ENCODE measurements at places on chromosomes 11 and 22.

- DNase-seq = no peak
These were observed 56.1 kb upstream of the EIF3M start for GRCh38 chr11:32527261-32528175.

- DNase-seq = no peak
These were observed 7.5 kb upstream of the ST3GAL4 start for GRCh38 chr11:126347751-126348668.

DNA sequence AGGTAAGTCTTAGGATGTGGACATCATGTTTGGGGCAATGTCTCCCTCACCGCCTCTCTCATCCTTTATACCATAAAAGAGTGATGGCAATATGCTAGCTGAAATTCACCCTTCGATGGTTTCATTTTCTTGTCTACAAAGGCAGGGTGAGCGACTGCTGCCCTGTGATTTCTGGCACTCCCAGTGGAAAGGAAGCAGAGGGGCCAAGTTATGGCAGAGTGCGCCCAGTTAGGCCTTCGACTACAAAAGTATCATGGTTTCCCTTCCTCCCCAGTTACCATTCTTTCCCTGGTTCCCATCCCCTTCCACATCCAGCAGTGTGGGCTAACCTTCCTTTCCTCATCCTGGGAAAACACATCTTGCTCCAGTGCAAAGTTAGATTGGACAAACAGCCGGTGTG is 43.8 kb downstream of the SNX19 start:
- DNase-seq = no peak

DNA sequence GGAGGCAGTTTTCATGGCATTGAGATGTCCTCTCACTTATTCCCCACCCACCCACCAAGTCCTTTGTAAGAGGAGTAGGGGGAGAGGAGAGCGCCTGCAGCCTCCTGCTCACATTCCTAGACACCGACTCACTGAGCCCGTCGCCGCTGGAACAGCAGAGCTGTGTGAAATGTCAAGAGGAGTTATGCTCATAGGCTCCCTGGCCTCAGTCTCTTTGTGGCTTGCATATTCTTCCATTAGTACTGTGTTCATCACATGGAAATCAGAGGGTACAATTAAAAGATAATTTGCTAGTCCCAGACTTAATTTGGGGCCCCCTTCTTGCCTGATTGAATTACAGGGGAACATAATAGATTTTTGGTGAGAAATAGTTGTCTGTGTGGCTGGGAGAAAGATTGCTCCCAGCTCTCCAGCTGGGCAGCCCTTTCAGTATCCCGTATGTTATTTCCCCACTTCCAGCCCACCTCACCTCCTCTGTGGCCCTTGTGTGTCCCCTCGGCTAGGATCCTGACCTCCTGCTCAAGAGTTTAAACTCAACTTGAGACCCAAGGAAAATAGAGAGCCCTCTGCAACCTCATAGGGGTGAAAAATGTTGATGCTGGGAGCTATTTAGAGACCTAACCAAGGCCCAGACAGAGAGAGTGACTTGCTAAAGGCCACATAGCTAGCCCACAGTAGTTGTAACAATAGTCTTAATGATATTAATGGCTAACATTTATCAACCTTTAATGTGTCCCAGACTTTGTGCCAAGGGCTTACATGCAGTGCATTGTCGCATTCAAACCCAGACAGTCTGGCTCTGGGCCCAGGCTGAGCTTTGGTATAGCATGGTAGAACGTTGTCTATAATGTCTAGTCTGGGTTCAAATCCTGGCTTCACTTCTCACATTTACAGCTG is 32.2 kb downstream of the LIMK2 start:
- peak; percentile 92 for DNase-seq

DNA sequence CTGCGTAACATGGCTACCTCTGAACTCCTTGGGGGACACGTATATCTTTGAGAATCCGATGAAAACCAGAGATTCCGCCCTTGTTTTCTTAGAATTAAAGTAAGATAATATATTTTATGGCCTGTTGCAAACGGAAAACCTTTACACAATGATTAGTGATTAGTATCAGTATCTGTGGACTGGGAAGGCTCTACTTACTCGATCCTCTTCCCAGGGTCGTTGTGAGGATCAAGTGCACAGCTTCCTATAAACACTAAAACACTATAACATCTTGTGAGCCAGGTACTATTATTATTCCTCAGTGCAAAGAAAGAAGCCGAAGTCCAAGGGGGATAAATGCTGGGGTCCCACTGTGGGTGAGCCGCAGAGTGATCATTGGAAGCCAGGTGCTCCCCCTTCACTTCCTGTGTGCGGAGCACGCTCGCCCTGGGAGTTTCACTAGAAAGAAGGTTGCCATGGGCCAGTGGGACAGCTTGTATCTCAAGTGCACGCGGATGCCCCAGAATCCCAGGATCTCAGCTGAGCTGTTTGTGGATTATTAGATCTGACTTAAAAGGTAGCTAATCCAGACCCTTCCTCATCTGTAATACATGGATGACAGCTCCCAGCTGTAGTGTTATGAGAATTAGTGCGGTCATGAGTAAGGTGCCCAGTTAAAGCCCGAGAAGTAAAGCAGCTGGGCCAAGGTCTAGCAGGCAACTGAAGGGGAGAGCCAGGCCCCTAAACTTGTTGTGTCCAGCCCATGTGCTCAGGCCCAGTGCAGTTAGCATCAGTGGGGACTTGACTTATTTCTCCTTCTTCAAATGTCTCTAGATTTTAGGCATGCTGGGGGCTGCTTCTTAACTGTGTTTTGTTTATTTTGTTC is 839 bp downstream of the CBY1 start:
- peak; percentile 14 for DNase-seq

- no peak for DNase-seq
These were observed 854.1 kb downstream of the TBC1D22A start for GRCh38 chr22:47616396-47617020.

DNA sequence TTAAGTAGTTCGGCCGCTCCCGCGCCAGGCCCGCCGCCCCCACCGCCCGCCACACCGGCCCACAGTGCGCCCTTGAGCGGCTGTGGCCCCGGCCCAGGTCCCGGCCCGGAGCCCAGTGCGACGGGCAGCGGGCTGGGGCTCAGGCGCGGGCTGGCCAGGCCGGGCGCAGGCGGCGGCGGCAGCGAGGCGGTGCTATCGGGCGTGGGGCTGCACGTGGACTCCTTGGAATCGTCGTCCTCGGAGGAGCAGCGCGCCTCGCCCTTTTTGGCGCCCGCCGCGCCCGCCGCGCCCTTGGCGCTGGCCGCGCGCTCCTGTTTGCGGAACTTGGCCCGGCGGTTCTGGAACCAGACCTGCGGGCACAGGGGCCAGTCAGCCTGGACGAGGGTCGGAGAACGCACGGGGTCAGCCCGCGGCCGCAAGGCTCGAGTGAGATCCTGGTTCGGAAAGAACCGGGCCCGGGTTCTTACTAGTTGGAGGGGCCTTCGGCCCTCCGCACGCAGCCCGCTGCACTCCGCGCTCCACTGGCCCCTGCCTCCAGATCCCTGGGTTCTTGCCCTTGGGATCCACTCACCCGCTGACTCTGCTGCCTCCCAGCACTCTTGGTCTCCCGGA is 4.0 kb downstream of the PHOX2A start:
- DNase-seq = no peak

- no peak for DNase-seq
These were observed at the start of gene OR8U1 for GRCh38 chr11:56375324-56375723. Gene OR8U1 (plus strand): TSS chr11:56375624. CDS start chr11:56375624, 0 bp downstream.

DNA sequence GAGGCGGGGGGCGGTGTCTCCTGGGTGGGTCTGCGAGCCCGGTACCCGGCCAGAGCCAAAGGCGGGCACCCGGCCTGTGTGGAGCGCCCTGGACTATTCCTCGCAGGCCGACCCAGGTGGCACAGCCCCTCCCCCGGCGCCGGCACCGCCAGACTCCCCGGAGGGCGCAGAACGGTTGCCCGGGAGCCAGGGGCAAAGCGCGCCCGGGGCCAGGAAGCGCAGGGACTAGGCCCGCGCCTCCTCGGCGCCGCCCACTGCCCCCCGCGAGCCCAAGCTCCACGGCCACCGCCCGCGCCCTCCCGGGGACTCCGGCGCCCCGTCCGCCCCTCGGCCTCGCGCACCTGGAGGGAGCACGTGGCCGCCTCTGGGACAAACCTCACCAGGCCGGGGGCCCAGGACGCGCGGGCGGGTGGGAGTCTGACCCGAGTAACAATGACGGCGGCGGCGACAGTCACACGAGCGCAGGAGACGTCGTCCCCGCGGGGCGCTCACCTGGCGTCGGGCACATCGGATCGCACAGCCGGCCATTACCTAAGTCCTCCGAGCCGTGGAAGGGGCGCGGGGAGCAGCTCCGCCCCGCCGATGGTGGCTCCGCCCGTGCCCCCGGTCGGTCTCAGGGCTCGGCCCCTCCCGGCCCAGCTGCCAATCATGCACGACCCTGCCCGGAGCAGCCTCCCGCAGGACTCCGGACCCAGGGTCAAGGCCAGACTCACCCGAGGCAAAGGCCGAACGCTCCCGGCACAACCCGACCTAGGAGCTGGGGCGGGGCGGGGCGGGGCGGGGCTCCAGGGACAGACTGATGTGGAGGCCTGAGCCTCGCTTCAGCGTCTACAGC is 7.4 kb downstream of the PLXNB2 start:
- DNase-seq = no peak

- DNase-seq = no peak
These were observed 270.2 kb upstream of the LUZP2 start for GRCh38 chr11:24226606-24227005.

- no peak for DNase-seq
These were observed 184.9 kb downstream of the SNX19 start for GRCh38 chr11:130731401-130731800.

DNA sequence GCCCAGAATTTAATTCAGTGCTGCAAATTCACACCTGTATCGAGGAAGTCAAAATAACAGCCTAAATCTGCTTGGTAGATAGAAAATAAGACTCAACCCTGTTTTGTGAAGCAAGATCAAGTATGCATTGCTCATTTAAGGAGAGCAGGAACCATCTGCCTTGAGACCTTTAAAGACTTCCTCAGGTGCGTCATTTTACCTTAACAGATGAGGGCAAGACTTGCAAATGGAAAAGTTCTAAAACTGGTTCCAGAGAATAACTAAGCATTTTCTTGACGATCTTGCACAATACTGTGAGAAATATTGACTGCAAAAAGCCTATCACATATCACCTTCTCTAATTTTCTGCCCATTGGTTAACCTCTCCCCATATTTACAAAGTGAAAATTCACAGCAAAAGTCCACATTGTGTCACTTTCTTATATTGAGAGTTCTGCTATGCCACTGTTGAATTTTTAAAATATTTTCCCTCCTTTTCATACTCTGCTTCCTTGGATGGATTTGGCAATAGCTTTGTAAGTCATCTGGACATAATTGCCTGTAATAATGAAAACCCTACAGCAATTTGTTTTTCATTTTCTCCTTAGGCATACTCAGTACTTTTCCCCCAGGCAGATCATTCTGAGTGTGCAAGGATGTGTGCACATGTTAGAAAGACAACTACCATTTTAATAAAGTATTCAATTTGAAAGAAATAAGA is 234.2 kb downstream of the AASDHPPT start:
- DNase-seq = no peak

GRCh38 chr11:65524014-65524740 is 706 bp upstream of the SCYL1 start:
- no peak for DNase-seq
